ENCODE measurements at places on chromosomes 1 and 21.

DNA sequence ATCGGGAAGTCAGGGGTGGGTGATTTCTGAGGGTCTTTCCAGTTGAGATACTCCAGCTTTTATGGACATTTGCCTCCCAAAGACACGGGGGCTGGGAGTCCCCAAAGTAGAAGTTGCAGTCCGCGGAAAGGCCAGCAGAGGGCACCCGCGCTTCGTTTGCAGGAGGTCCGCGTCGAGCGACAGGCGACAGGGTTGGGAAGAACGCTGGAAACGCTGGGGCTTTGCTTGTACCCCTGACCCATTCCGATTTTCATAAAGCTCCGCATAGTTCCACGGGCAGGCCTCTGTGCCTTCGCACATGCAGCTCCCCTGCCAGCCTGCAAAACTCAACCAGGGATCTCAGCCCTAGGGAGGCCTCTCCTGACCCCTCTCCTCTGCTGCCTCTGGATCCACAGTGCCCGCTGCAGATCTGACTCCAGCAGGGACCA, 44.2 kb upstream of the LAPTM5 start:
- no peak for DNase-seq

- no peak for DNase-seq
These were observed 67.3 kb downstream of the OBSCN start for GRCh38 chr1:228275179-228275429.

GRCh38 chr1:231879296-231879695, 252.7 kb downstream of the DISC1 start:
- DNase-seq, result no peak

DNA sequence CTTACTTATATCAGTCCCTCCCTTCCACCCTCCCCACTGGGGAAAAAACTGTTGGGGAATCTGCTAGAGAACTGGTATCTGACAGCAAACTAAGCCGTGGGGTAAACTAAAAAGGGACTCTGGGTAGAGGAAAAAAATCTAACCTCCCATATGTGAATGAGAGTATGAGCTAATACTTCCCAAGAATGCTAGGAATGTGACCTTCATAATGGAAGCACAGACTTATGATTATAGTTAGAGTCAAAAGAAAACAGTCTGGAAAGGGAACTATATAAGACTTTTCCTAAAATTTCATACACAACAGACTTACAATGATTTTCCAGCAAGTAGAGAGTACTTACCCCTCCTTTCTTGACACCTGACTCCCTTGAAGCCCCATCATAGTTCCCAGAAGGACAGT, 23.0 kb upstream of the RBBP5 start:
- DNase-seq, result no peak

DNA sequence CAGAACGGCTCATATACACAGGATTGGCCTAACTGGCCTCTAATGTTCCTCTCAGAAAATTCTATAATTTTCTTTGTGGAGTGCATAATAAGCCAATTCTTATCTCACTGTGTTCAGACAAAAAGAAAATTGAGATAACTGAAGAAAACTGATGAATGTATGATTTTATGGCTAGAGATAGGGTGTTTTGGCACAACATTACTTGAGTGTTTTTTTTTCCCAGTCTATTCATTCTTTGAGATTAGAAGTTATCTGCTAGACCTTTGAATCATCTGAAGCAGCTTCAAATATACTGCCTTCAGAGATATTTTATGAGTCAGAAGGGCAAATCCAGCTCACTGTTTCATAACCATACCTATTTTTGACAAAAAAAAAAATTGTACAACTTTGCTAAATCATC, 85.6 kb downstream of the VAV3 start:
- no peak for DNase-seq
